NCI-H1930 (cell line): ENCODE measurements at places on chromosomes 16 and 17.

DNA sequence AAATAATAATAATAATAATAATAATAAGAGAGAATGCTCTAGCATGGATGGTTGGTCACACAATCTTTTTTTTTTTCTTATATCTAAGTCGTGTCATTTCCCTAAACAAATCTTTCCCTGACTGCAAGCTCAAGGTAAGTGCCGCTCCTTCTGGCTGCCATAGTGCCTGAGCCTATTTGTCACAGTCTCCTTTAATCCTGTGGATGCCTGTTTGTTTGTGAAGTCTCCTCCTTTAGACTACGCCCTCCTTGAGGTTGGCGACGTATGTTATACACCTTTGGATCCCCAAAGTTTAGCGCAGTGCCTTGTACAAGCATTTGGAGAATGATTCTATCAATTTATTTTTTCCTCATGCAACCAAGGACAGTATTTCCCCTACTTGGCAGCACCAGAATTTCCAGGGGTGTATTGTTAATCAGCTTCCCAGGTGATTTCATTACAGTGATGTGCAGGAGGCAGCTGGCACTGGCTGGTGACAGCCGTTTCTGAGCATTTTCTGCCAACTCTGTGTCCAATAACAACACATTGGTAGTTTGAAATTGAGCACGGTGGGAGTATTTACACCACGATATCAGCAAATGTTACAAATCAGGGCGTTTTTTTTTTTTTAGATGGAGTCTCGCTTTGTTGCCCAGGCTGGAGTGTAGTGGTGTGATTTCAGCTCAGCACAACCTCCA, 26.6 kb downstream of the TMEM238L start:
- no peak for DNase-seq

GRCh38 chr16:58393138-58393504, 850 bp downstream of the GINS3 start:
- no peak for DNase-seq

DNA sequence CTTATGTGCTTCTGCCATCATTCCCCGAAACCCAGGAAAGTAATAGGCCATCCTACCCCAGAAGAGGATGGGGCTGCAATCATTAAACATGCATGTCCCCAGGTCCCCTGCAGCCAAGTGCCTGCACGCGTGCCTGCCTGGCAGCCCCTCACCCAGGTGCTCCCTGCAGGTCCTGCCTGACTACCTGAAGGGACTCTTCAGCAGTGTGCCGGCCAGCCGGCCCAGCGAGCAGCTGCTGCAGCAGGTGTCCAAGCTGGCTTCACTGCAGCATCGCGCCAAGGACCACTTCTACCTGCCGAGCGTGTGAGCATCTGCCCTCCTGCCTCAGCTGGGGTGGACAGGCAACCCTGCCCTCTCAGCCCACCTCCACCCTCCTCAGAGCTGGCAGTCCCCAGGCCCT, 16.2 kb upstream of the ALKBH5 start:
- no peak for DNase-seq

- DNase-seq: no peak
Observed at GRCh38 chr16:85654251-85655095, 34.3 kb downstream of the GINS2 start.

DNA sequence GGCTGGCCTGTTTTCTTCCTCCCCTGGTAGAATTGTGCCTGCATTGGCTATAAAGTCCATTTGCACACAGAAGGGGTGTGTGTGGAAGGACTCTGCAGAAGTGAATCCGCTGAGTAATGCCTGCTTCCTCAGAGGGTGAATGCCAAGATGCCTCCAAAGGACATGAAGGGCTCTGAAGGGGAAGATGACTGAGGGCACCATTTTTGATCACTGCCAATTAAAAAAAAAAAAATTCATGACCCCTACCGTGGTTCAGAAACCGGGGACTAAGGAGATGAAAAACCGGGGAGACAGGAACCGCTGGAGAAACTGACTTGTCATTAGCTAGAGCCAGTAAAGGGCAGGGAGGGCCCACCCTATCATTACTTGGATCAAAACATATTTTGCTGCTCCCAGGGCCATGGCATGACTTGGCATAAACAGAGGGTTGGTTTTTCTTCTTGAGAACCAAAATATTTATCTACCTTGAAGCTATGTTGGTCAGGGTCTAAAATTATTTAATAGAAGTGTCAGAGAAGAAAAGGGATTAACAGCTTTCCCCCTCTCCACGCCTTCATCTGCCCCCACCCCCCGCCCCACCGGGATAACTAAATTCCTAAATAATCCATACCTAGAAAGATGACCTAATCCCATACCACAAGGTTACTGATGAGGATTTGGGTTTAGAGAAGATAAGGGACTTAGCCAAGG, 3.6 kb upstream of the USP7 start:
- DNase-seq: no peak

DNA sequence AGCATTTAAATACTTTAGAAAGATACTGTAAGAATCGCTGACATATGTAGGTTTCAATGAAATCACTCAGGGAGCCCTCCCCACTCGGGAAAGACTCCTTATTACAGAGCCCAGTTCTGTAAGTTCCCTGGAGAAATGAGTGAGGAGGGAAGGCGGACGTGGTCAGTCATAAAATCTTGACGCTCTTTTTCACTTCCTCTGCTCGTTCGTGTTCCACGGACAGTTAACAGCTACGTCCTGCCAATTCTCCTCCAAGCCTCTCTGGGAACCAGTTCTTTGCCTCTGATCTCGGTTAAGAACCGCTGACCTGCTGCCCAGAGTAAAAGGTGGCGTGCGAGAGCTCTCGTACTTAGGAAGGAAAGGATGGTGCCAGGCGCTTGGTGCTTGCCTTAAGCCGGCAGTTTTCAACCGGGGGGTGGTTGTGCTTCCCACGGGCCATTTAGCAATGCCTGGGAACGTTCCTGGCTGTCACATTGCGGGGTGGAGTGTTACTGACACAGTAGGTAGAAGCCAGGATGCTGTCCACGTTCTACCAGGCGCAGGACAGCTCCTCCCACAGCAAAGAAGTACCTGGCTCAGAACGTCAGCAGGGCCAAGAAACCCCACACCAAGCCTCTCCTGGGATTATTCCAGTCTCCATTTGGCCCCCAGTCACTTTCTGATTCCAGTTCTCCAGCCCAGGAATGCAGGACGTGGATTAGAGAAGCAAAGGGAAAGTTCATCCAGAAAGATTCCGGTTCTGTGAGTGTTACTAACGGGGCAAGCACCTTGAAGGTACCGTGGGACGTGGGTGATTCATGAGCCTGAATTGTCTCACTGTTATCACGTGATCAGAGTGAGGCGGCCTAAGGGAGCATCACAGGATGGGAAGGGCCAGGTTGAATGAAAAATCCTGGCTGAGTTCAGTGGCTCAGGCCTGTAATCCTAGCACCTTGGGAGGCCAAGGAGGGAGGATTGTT, 87.7 kb downstream of the MRM3 start:
- DNase-seq: no peak

GRCh38 chr17:45108595-45109521, 23.5 kb downstream of the PLCD3 start:
- no peak for DNase-seq

DNA sequence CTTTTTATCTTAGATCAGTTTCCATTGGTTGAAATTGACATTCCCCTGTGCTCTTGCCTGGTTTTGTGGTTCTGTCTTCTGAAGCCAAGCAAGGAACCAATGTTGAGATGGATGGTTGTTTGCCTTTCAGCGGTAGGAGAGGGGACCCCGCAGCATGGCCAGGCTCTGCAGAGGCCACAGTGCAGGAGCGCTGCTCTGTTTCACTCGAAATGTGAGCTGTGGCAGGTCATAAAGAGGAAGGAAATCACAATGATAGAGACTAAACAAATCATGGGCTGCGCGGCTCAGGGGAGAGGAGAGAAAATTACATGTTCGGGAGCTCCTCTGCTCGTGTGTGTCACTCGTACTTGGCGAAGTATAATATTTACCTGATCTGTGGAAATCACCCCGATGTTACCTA, 148.2 kb downstream of the SNX29 start:
- no peak for DNase-seq

GRCh38 chr16:85221771-85222154, 109.5 kb upstream of the CIBAR2 start:
- DNase-seq: no peak

GRCh38 chr16:72848759-72849664, 198.9 kb downstream of the ZFHX3 start:
- DNase-seq: peak; percentile 6

- no peak for DNase-seq
Observed at GRCh38 chr16:15913046-15913698, 24.8 kb upstream of the CEP20 start.

DNA sequence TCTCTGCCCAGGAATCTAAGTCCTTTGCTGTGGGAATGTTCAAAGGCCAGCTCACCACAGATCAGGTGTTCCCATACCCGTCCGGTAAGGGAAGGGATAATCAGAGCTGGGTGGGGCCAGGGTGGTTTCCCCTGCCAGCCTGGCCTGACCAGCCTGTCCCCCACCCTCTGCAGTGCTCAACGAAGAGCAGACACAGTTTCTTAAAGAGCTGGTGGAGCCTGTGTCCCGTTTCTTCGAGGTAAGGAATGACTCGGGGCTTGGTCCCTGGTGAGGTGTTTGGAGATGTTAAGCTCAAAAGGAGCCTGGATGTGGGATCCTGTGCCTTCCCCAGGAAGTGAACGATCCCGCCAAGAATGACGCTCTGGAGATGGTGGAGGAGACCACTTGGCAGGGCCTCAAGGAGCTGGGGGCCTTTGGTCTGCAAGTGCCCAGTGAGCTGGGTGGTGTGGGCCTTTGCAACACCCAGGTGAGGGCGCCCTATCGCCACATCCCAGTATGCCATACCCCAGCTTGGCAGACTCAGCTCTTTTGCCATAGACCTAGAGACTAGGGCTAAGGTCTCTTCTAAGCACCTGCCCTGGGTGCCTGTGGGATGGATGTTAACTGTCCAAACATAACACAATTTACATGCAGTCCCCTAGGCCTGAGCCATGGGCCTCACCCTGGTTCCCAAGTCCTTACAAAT, 997 bp downstream of the ACADVL start:
- DNase-seq: peak; percentile 35

DNA sequence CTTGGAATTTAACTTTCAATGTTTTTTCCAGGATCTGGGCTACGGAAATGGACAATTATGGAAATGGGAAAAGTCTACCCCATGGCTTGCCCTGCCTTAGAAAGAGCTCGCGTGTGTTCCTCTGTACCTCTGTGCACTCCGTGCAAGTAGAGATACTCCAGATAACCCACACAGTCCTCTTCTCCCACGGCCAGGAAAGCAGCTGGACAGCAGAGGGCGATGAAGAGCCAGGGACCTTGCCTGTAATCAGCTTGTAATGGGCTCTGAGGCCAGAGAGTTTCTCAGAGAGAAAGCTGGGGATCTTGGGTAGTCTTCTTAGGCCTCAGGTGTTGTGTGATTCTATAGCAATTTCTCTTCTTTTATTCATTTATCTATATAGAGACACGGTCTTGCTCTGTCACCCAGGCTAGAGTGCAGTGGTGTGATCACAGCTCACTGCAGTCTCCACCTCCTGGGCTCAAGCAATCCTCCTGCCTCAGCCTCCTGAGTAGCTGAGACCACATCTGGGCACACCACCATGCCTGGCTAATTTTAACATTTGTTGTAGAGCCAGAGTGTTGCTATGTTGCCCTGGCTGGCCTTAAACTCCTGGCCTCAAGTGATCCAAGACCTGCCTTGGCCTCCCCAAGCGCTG, 2.4 kb upstream of the SOCS7 start:
- peak; percentile 37 for DNase-seq

- DNase-seq: no peak
Observed at GRCh38 chr17:57444682-57445450, 188.5 kb downstream of the MSI2 start.

DNA sequence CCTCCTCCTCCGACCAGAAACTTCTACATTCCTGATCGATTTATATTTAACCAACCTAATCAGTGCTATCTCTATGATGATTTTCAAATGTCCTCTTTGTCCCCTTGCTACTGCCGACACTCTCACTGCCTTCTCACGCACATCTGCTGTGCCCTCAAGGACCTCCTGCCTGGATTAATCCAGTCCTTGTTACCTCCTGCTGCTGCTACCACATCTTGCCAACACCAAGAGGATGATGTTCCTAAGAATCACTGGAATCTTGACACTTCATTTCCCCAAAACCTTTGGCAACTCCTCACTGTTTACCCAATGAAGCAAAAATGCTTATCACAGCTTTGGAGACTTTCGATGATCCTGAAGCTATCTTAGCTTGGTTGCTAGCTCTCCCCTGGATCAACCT, 287.3 kb upstream of the AXIN2 start:
- no peak for DNase-seq

- no peak for DNase-seq
Observed at GRCh38 chr17:48412841-48413240, 17.2 kb downstream of the SKAP1 start.

DNA sequence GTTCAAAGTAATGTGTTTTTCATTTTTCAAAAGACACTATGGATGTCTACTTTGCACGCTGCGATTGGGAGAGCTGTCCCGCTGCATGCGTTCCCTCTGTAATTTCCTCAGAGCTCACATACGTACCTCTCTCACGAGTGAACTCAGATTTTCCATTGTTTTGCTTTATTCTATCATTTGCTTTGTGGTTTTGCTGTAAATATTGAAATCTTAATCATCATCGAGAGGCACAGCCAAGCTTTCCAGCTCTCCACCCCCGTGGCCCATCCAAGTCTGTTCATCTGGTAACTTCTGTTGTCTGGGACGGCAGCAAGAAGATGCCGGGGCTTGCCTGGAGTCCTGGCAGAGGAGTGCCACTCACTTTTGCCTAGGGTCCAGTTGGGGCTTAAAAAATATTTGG, 21.1 kb downstream of the TMC6 start:
- no peak for DNase-seq

DNA sequence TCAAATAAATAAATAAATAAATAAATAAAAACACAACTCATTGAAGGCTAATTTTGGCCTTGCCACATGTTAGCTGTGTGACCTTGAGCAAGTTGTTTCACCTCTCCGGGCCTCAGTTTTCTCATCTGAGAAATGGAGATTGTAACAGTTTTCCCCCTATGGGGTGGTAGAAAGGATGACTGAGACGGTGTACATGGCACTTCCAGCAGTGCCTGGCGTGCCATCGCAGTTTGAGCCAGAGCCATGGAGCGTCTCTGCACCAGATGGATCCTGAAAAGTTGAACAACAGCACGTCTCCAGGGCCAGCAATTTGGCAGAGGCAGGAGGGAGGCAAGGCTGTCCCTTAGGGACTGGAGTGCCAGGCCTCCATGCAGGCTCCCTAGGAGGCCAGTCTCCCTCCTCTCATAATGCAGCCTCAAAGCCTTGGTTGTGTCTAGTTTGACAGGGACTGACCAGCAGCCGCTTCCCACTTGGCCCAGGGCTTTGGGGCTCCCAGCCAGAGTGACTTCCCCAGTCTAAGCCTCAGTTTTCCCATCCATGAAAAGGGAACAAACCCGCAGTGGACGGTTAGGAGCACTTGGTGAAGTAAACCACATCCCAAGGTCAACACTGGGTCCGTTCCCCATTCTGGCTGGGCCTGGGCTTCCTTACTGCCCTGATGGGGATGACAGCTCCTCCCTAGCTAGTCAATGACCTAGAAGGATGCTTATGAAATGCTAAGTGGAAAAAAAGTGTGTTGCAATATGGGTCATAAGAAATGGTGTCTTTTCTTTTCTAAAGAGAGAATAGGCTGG, 19.3 kb downstream of the SOCS1 start:
- no peak for DNase-seq

GRCh38 chr17:19537111-19537510, 3.5 kb downstream of the SLC47A1 start:
- no peak for DNase-seq
